ENCODE measurements at places on chromosomes 6 and 20.

DNA sequence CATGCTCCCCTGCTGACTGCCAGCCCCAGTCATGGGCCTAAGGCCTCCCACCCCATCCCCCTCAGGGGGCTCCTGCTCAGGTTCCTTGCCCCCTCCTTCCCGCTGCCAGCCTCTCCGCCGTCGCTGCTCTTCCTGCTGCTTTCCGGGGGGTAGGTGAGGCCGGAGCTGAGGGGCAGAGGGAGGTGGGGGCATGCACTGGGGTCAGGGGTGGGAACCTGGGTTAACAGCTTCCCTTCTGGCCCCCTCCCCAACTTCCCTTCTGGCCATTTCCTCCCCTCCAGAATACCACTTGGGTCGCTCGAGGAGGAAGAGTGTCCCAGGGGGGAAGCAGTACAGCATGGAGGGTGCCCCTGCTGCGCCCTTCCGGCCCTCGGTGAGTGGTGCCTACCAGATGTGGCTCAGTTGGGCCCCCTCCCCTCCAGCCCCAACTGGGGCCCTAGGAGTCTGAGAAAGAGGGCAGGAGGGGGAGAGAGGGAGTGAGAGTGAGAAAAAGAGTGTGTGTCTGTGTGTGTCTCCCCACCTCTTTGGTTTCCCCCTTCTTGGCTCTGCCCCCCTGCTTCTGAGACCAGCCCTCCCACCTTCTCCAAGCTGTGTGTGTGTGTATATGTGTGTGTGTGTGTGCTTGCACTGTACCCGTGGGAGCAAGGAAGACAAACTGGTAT lies 12.1 kb downstream of the SYNGAP1 start:
- no peak for DNase-seq

- peak; percentile 90 for DNase-seq
These were observed at the start of gene ME1 for GRCh38 chr6:83430611-83431544. Gene ME1 (minus strand): TSS chr6:83431051. CDS start chr6:83430954, 97 bp downstream.

GRCh38 chr6:32147401-32148132 lies 4.2 kb downstream of the PRRT1 start:
- no peak for DNase-seq

DNA sequence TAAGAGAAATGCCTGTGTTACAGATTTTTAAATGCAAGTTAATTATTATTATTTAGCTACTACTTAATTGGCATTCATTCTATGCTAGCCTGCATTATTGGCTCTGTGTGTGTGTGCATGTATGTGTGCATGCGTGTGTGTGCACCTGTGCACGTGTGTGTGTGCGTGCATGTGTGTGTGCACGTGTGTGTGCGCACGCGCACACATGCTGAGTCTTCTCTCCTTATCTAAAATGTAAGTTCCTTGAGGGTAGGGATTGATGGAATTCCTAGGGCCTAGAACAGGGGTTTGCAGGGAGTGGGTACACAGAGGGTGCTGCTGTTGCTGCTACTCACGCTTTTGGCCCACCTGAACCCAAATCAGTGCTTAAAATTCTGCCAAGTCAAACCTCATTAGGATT lies 43.8 kb upstream of the NEDD9 start:
- DNase-seq, result no peak

GRCh38 chr6:48151142-48151541 lies 40.1 kb upstream of the PTCHD4 start:
- DNase-seq, result no peak

DNA sequence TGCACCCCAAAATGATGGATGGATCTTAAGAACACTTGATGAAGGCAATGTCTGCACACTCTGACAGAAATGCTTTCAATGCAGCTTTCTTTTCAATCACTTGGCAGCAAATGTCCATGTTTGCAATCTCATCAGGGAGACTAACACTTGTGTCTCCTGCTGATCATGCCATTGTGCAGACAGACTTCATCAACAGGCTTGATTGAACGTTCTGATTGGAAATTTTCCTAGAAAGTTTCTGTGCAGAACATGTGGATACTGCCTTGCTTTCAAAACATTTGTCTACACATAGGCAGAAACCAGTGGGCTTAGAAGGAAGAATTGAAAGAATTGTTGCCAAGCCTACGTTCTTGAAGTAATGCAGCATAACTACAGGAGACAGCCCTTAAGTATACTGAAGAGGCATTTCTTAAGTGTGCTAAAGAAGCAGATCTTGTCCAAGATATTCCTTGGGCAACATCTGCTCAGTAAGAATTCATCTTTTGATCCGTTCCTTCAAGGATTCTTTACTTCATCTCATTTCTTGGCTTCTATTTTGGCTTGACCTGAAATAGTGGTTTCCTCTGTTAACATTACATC lies 120.4 kb upstream of the PLCB4 start:
- DNase-seq, result no peak

- no peak for DNase-seq
These were observed 32.7 kb downstream of the OPRM1 start for GRCh38 chr6:154071711-154072110.

Data from testis (tissue), 5 donors.